Substantia nigra (tissue), 51 donors: ENCODE measurements at places on chromosomes 12 and 14.

- DNase-seq: no peak
These were observed 860.4 kb upstream of the FBXO33 start for GRCh38 chr14:40292664-40293063.

- no peak for DNase-seq
These were observed 9.9 kb downstream of the GLI1 start for GRCh38 chr12:57469296-57470164.

DNA sequence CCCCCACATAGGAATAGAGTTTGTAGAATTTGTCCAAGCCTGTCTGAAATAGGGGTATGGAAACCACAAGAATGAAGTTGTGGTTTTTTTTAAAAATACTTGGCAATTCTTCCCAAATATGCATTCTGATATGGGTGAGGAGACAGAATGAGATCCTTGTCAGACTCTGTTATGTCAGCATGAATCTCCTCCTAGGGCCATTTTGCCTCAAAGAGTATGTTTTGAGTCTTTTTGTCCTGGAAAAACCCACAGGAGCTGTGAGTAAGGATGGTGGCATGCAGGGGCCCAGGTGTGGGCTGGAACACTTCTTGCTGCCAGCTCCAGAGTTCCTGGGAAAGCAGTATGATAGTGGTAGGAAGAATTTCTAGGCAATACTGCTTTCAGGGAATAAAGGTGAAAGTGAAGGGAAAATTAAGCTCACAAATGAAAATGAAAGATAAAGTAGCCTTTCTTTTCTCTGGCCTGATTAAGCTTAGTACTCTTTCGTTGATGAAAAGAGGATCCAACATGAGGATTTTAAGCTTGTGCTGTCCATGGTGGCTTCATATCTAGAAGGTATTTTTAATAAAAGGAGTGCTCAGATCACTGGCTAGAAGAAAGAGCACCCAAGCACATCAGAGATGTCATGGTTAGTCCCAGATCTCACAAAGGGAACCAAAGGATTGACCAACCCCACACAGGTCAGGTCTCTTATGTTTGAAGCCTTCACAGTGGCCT lies 130.8 kb downstream of the LLPH start:
- no peak for DNase-seq

DNA sequence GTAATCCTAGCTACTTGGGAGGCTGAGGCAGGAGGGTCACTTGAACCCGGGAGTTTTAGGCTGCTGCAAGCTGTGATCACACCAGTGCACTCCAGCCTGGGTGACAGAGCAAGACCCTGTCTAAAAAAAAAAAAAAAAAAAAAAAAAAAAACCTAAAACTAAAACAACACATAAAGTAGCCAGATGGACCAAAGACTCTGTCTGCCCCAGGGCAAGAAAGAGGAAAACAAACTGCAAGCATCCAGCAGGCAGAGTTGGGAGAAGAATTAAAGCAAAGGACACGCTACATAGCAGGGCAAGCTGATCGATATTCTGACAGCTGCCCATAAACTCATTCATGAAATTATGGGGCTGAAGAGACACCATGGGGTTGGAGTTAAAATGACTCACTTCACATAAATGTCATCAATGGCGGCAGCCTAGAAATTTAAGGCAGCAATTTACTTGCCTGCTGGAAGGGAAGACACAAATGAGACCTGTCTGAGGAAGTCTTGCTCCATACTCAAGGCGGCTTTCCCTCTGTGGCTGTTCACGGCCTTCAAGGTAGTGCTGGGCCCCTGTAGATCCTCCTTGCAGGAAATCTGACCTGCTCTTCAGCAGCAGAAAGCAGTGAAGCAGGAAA lies 259.1 kb upstream of the FKBP4 start:
- no peak for DNase-seq

DNA sequence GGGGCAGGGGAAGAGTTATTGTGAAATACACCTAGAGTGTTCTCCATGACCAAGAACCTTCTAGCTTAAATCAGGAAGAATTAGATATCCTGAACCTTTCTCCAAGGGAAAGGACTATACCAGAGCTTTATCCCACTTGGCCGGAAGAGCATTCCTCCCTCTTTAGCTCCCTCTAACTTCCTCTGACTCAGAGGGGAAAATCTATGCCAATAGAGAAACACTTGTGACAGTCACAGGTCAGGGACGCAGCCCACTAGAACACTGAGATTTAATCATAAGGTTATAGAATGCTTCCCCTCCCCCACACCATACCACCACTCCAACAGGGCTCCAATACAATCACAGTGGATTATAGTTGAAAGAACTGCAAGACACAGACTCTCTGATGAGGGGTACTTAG lies 55.4 kb upstream of the RFX4 start:
- no peak for DNase-seq

- DNase-seq: no peak
These were observed 7.3 kb downstream of the DYRK4 start for GRCh38 chr12:4569261-4569660.

GRCh38 chr12:112317481-112317880 lies 64.8 kb downstream of the HECTD4 start:
- no peak for DNase-seq

- DNase-seq: no peak
These were observed 229.6 kb downstream of the BCAT1 start for GRCh38 chr12:24719293-24719721.

- DNase-seq: no peak
These were observed 3.0 kb downstream of the GALNT8 start for GRCh38 chr12:4723226-4723625.

DNA sequence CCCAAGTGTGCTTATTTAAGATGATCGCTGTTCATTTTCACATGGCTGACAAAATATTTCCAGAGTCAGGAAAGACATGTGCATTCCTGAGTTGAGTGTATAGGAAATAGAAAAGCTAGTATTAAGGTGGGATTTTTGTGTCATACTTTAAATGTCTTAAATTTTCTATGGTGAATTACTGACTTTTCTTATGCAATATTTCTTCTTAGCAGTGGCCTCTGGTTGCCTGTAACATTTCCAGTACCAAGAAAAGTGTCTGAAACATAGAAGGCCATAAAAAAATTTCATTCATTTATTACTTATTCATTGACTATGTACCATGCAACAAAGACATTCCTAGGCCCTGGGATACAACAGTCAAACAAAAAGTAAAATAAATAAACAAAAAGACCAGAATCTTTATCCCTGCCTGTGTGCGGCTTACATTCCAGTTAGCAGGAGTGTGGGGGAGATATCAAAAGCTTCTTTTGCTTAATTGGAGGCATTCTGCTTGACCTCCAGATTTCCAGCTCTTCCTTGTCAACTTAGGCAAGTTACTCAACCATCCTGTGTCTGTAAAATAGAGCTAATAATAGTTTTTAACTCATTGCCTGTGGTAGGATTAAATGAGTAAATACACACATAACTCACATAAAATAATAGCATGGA lies 216.3 kb upstream of the FLRT2 start:
- DNase-seq: no peak

DNA sequence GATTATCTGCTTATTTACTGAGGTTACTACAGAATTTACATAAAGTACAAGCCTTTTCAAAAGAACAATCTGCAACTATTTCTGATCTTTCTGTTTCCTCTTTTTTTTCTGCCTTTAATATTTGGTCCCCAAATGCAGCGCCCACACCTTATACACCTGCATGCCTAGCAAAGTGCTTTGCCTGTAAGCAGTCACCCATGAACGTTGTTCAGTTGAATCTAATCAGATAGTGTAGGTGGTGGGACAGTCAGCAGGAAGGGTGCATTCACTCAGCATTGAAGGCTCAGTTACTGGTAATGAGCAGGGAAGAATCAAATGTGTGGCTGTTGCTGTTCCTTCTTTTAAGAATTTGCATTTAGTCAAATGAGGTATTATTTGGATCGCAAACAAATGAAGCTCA lies 108.4 kb downstream of the GPR135 start:
- no peak for DNase-seq

- no peak for DNase-seq
These were observed 42.1 kb downstream of the FLRT2 start for GRCh38 chr14:85572011-85572410.

DNA sequence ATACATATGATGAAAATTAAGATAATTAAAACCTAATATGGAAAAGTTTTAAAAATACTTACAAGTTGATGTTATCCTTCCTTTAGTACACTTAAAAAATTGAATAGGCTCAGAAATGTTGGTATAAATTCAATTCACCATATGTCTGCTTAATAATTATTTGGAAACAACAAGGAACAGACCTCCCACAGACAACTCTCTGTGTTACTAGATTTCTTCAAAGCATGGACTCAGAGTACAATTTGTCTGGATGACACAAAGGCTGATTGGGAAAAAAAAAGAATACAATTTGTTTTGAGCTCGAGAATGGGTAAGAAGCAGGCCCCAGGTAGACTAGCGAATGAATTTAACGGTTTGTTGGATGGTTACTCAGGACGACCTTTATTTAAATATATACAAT lies 48.9 kb upstream of the BTG1 start:
- no peak for DNase-seq

- no peak for DNase-seq
These were observed 460.3 kb upstream of the LRFN5 start for GRCh38 chr14:41146391-41146790.

GRCh38 chr14:72567226-72567625 lies 326.7 kb downstream of the DPF3 start:
- no peak for DNase-seq

DNA sequence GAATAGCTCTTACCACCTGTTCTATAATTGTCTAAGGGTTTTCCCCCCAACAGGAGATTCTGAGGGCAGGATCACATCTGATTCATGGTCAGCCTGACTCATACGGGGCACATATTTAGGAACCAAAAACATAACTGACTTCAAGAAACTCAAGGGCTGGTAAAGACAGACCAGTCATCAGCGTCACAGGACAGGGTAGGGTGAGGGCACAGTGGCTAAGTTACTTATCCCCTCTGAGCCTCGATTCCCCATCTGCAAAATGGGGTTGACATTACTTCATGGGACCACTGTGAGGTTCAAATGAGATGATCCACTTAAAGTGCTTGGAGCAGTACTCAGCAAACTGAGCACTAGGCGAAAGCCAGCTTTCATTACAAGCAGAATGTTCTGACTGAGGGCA lies 606 bp downstream of the CINP start:
- no peak for DNase-seq

- no peak for DNase-seq
These were observed 4.4 kb downstream of the SPTB start for GRCh38 chr14:64875350-64875749.

DNA sequence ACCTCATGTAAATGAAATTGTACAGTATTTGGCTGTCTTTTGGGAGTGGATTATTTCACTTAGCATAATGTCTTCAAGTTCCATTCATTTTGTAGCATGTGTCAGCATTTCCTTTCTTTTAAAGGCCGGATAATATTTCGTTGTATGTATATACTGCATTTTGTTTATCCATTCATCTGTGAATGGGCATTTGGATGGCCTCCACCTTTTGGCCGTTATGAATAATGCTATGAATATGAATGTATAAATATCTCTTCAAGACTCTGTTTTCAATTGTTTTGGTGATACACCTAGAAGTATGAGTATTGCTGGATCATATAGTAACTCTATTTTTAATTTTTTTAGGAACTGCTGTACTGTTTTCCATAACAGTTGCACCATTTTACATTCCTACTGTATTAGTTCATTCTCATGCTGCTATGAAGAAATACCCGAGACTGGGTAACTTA lies 164.9 kb downstream of the DYRK2 start:
- no peak for DNase-seq

GRCh38 chr14:77965919-77966435 lies 166.1 kb downstream of the ADCK1 start:
- no peak for DNase-seq

- no peak for DNase-seq
These were observed 15.3 kb upstream of the BDKRB2 start for GRCh38 chr14:96189281-96189711.

- no peak for DNase-seq
These were observed 121.1 kb upstream of the ATF1 start for GRCh38 chr12:50642761-50643160.

DNA sequence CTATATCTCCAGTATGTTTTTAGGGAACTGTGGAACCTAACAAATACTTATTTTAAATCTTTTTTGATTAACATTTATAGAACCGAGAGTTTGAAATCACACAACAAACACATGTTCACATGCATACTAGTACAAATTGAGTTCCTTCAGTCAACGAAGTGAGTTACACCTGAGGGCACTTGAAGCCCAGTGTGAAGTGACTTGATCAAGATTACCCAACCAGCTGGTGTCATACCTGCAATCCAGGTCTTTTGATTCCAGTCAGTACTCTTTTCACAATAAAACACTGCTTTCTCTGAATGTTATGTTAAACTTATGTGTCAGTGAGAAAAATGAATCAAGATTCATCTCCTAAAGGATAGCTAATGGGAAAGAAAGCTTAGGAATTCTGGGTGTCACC lies 35.2 kb downstream of the VRK1 start:
- DNase-seq: no peak

DNA sequence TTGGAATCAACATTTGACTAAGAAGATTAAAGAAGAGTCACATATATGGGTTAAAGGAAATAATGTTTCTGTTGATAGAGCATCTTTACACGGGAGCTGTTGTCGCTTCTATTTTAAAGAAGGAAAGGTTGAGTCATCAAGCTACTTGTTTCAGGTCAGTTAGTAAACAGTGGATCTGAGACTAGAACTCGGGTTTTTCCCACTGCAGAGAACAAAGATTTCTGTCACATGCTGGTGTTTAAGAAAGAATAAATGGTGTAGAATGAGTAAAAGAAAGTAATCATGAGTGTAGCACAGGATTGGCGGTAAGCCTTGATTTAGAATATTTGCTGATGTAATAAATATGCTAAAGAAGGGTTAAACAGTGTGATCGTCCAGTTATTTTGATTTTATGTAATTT lies 455.5 kb downstream of the AEBP2 start:
- no peak for DNase-seq

DNA sequence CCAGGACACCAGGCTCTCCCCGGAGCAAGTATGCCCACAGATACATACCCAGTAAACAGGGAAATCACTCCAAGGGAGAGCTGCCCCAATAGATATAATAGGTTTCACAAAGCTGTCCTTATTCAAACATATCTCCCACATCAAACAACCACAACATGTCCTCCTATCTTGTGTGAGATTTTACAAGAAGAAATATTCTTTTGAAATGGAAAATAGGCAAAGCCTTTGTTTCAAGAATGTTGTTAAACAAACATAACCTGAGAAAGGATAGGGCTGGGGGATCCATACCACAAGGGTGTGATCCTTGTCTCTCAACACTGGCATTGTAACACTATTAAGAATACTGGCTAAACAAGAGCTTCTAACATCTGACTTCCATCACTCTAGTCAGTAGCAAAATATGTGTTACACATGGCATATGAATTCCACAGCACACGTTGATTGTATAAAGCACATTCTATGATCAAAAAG lies 32.9 kb downstream of the LGR5 start:
- no peak for DNase-seq
